ENCODE measurements at places on chromosomes 16 and 17.

GRCh38 chr17:82205720-82206508 lies 6.7 kb downstream of the CCDC57 start:
- peak; percentile 91 for DNase-seq

- DNase-seq, result no peak
Observed at GRCh38 chr16:88943131-88943664, 33.8 kb downstream of the CBFA2T3 start.

GRCh38 chr17:885971-886571 lies 93.5 kb downstream of the NXN start:
- DNase-seq, result no peak

DNA sequence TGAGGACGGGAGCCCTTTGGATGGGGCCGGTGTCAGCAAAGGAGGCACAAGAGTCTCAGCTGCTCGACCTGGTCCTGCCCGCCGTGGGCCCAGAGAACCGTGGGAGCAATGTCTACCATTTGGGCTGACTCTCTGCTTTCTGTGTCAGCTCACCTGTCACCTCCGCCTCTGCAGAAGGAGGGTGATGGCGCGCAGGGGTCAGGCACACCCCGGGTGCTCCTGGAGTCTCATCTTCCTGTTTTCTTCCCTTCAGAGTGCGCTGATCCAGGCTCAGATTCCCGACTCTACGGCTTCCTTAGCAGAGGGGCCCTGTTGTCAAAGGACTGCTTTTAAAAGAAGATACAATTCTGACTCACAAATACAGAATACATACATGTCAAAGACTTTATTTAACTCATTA lies 167.1 kb downstream of the BANP start:
- DNase-seq, result no peak

DNA sequence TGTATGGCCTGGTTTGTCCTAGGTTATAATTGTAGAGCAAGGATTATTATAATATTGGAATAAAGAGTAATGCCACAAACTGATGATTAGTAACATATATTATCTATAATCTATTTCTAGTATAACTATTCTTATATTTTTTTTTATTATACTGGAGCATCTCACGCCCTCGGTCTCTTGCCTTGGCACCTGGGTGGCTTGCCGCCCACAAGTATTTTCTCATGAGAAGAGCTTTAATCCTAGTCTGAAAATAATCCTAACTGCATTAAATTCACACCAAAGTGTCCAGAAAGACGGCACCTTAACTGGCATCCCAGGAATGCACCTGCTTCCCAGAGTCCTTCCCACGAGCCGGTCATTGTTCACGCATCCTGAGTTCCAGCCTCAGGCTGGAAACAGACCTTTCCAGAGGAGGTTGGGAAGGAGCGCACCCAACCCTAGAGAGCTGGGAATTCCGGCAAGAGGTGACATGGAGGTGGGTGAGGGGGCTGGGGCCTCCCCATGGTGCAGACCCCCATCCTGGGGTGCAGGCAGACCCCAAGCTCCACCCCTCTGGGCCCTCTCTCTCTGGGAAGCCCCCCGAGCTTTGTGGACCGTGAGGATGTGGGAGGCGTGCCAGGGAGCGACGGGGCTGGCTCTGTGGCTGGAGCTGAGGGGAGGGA lies 15.9 kb downstream of the CHMP1A start:
- no peak for DNase-seq

GRCh38 chr17:58247511-58248363 lies 9.4 kb downstream of the LPO start:
- no peak for DNase-seq

DNA sequence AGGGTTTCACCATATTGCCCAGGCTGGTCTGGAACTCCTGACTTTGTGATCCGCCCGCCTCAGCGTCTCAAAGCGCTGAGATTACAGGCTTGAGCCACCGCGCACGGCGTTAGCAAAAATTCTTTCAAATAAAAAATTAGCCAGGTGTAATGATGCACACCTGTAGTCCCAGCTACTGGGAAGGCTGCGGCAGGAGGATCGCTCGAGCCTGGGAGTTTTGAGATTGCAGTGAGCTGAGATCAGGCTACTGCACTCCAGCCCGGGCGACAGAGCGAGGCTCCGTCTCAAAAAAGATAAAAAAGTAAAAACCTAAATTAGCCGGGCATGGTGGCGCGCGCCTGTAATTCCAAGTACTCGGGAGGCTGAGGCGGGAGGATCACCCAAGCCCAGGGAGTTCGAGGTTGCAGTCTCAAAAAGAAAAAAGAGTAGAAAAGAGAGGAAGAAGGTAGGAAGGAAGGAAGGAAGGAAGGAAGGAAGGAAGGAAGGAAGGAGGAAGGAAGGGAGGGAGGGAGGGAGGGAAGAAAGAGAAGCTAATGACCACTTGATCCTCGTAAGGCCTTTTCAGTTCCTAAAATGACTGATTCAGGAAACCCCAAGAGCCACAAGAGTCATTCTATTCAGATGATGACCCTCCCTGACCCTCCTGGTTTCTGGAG lies 59.2 kb downstream of the SRL start:
- no peak for DNase-seq

DNA sequence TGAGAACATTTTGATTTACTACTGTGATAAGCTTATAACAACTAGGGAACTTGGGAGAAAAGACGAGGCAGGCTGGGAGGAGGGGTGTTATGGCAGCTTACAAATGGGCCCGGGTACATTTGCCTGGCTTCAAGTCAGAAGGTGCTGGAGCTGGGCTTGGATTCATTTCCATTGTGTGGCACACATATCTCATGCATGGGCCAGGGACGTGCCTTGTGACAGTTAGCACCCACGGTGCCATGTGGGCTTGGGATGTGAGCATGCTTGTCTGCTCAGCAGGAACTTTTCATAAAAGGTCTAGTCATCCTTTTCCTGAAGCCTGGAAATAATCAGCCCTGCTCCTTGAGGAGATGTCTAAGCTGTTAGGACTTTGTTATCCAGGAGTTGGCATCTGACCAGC lies 572.2 kb downstream of the CDH13 start:
- no peak for DNase-seq

GRCh38 chr17:75430159-75430974 lies 24.9 kb upstream of the GRB2 start:
- no peak for DNase-seq

- no peak for DNase-seq
Observed at GRCh38 chr17:17951524-17951923, 20.7 kb downstream of the TOM1L2 start.

GRCh38 chr17:44989552-44990138 lies 21.5 kb upstream of the C1QL1 start:
- DNase-seq, result no peak

DNA sequence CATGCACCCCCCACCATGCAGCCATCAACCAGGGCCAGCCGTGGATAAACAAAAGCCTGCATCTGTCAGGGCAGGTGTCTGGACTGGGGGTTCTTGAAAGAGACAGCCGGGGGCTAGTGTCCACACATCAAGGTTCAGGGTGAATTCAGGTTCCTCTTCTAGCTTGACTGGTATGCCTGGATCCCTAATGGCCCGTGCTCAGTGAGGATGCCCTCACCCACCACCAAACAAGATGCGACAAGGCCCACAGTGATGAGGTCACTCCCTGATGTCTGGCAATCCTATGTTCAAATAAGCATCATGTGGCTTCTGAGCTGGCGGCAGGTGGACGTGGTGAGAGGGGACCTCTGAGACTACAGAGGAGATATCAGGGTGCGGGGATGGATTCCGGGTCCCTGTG lies 64.6 kb downstream of the GOSR1 start:
- no peak for DNase-seq

DNA sequence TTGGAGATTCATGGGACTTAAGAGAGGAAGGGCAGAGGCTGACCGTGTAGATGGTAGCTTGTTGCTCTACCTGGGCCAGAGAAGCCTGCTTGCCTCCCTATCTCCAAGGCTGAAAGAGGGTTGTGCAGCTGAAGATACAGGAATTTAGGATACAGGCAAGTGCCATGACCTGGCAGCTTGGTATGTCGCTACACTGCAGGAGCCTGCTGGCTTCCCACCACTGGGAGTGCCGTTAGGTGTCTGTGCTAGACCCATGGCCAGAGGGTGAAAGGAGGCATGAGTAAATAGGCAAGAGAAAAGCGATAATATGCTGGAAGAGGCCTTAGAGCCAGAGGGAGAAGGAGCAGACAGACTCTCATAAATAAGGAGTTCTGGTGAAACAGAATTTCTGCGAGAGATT lies 10.6 kb downstream of the NAA60 start:
- DNase-seq, result no peak

DNA sequence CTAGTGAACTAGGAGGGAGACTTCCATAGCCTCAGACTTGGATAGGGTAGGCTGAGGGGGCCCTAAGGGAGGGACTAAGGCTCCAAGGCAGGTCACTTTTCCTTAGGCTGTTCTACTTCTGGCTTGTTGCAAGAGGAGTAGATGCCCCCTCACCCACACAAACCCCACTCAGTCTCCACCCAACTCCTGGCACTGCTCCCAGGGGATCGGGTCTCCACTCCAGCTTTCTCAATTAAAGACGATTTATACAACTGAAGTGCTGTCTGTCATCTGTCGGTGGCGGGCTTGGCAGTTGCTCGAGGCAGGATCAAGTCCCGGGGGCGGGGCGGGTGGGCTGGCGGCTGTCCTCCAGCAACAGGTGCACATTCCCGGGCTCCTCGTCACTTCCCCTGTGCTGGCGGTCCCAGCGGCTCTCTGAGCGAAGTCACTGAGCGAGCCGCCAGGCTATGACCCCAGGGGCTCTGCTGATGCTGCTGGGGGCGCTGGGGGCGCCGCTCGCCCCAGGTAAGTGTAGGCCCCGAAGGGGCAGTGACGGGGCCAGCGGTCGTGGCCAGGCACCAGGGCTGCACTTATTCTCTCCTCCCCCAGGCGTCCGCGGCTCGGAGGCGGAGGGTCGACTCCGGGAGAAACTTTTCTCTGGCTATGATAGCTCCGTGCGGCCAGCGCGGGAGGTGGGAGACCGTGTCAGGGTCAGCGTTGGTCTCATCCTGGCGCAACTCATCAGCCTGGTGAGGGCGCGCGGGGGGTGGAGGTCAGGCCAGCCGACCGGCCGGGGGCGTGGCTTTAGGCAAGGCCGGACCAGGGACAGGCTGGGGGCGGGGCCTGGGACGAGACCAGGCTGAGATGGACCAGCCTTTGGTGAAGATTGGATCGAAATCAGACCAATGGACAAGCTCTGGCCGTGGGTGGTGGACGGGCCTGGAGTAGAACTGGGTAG lies at the start of gene CHRNB1:
Gene CHRNB1 (plus strand): TSS at position 380 of the 937 bp plus-strand sequence. CDS start 67 bp downstream, at position 447.
- peak; percentile 54 for DNase-seq

DNA sequence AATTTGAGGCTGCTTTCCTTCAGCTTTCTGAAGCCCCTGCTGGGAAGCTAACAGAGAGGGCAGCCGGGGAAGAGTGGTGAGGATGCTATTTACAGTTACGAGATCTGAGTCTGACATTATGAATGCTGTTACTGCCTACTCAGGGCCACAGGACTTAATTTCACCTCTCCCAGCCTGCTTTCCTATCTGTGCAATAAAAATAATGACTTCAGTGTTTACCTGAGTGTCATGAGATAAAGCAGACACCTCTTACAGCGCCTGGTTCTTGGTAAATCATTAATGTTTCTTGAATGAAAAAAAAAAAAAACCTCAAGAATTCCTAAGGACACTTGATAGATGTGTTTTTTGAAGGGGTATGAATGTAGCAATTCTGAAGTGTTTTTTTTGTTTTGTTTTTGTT lies 24.2 kb upstream of the CPHXL start:
- DNase-seq, result no peak

DNA sequence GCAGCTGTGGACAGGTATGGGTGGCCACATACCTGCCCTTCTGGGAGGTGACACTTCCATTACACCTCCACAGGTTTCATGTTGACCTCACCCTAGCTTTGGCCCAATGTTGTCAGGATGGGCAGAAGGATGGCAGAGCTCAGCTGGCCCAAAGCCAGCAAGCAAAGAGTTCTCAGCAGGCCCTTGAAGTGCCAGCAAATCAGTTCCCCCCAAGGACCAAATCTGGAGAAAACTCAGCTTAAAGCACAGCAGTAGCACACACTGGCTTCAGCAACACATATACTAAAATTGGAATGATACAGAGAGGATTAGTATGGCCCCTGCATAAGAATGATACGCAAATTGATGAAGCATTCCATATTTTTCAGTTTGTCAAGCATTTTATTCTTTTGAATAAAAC lies 13.4 kb downstream of the ARL4D start:
- DNase-seq, result no peak

GRCh38 chr17:79617304-79617703 lies 6.5 kb upstream of the RBFOX3 start:
- DNase-seq, result no peak

DNA sequence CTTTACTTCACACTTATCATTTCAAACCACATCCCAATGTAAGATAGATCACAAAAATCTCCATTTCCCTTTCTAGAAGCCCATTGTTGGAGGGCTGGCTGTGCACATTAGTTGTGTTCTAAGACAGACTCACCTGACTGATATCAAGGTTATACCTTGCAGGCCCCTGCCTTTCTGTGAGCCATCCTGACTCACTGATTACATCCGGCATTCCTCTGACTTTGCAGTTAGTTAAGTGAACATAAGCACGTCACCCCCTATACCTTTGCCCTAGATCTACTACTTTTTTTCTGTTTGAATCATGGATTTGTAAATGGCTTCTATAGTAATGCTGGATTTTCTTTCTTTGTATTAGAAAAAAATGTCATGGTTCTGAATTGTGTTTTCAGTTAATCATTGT lies 78.3 kb downstream of the TANGO6 start:
- DNase-seq, result peak; percentile 54

GRCh38 chr16:86508028-86508946 lies 2.0 kb upstream of the FOXF1 start:
- peak; percentile 36 for DNase-seq

DNA sequence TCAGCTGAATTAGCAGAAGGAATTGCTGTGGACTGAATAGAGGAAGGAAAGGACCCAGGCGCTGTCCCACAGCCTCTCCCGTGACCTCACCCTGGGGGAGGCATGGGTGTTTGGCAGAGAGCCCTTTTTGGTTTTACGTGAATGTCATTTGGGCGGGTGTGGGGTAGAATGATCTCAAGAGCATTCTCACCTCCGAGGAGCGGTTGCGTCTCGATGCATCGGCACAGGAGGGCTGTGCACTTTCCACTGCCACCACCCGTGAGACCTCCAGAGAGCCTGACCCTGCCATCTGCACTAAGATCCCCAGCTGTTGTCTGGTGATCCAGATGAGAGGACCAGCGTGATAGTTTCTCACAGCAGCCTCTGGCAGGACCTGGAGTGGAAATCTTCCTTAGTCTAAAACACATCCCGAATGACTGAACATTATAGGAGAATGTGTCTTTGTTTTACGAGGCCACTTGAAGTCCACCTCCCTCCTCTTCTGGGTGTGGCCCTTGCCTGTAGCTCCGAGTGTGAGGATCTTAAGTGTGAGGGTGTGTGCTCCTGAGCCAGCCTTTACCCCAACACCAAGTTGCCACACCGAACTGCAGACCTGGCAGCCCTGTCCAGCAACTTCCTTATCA lies 29.3 kb downstream of the FOXK2 start:
- DNase-seq, result no peak

GRCh38 chr17:1001640-1002411 lies 4.9 kb downstream of the TIMM22 start:
- DNase-seq, result peak; percentile 45

GRCh38 chr17:61312406-61313295 lies 87.0 kb upstream of the TBX2 start:
- DNase-seq, result no peak
